ENCODE measurements at places on chromosomes 1 and 21.

GRCh38 chr1:118023199-118023598, 93.7 kb downstream of the WDR3 start:
- DNase-seq = peak; percentile 11

DNA sequence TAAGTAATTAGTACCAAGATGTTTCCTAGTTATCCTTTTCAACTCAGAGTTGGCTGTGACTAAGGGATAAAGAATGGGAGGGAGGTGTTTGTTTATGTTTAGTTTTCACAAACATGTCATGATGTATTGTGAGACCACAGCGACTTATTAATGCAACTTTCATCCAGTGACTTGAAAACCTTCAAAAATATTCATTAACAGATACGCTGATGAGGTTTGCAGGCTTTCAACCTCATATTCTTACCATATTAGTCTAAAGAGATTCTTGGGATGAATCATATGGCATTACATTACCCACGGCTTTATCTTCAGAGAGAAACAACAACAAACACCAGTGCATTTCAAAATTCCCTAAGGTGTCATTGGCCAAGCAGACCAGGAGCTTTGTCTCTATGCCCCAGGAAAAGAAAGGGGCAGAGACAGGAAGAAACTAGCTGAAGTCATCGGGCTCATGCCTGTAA, 36.4 kb downstream of the PALMD start:
- DNase-seq = peak; percentile 93

DNA sequence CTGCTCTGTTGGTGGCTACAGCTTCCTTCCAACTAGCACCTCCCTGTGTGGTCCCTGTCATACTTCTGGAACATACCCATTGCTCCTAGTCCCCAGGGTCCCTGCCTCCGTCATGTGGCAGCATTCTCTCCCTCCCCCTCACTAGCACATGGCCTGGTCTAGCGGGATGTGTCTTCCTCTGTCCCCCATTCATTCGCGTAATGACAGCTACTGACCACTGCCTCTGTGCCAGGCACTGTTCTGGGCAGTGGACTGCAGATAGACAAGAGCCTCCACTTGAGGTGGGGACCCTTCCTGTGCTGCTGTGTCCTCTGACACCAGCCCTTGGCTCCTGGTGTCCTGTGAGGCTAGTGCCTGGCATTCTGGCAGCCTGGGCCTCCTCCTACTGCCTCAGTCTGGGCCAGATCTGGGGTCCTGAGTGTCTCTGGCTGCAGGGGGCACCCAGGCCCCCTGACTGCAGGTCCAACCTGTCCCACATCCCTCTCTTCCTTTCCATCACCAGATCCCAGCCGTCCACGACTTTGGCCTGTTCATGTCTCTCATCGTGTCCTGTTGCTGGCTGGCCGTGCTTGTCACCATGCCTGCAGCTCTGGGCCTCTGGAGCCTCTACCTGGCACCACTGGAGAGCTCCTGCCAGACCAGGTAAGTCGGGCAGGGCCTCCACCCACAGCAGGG, 38.1 kb downstream of the DISP3 start:
- DNase-seq = no peak

DNA sequence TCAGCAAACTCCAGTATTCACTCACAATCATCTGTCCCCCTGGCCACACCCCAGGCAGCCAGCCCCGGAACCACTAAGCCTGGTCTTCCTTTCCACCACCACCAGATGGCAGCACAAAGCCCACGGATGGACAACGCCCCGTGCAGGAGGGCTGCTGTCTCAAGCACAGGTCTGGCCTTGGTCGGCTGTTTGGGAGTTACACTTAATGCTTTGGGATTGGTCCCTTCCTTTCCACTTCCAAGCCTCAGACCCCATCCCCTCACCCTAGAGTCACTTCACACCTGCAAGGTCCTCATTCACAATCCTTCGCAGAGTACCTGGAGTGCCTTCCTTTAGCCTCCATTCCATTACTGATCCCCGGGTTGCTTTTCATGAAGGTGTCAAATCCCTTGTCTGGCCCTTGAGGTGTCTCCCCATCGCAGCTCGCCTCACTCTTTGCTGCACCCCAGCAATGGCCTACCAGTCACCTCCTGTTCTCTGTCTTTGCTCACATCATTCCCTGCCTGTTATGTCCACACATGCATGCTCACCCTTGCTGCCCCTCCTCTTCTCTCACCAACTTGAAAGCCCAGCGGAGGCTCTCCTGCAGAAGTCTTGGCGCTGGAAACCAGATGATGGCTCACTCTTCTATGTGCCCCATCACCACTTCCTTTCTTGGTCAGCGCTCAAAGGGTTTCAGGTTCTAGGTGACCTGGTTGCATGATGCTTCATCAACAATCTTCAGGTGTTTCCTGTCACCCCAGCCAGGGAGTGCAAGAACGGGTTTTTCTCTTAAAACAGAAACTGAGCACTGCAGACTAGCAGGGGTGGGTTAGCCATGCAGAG, 24.9 kb upstream of the KCNA2 start:
- peak; percentile 40 for DNase-seq

DNA sequence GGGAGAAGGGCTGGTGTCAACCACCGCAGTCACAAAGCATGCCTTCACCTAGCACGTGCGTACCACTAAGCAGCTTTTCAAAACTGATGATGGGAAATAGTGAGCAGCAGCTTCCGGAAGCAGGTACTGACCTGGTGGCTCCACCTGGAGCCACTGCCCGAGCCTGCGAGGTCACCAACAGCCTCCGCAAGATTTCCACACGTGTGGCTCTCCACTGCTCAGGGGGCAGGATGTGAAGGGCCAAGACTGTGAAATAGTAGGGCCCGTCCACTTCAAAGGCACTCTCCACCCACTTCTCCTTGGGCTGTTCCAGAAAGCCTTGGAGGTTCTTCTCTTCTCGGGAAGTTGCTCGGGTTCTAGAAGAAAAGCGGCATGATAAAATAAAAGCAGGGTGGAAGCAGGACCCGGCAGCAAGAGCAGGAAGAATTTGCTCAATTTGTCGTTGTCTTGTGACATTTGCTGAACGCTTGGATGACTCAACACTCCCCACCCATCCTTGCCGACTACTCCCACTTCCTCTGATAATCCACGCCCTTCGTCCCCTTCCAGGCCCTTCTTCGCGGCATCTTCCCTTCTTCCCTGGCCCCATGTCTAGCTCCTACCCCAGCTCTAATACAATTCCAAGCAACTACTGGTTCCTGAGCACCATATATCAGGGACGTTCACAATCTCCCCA, 124.9 kb upstream of the IFFO2 start:
- peak; percentile 69 for DNase-seq

GRCh38 chr21:46424621-46425020, 34.1 kb upstream of the DIP2A start:
- DNase-seq = no peak

GRCh38 chr1:245718951-245719350, 564.2 kb downstream of the KIF26B start:
- no peak for DNase-seq

DNA sequence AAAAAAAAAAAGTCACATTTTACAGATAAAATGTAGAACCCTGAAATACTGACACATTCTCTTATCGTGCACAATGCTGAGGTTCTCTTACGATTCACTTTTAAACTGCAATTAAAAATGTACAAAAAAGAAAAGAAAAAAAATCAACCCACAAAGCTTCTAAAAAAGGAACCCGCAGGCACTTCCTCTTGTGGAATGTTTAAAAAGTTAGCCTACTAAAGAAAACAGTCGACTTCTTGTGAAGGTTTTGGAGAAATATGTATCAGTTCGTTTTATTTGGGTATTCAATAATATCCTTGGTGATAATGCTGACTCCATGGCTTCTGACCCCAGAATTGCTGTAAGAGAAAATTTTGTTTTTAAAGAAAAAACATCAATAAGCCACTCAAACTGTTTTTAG, 10.2 kb downstream of the HNRNPU start:
- DNase-seq = no peak

DNA sequence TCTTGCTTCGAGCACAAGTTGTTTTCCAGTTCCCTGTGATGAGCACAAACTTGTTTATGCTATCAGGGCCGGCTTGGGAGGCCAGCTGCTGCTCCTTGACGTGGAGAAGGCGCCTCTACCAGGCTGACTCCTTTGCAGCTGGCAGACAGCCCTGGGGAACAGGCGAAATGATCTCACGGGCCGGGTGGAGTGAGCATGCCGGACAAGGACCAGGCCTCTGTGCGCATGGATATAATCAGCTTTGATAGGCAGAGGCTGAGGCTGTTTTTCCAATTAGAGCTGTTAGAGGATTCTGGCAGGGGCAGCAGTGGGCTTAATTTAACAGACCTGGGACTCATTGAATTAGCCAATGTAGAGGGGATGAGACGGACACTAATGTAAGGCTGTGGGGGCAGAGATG, 38.9 kb downstream of the FAM163A start:
- no peak for DNase-seq

DNA sequence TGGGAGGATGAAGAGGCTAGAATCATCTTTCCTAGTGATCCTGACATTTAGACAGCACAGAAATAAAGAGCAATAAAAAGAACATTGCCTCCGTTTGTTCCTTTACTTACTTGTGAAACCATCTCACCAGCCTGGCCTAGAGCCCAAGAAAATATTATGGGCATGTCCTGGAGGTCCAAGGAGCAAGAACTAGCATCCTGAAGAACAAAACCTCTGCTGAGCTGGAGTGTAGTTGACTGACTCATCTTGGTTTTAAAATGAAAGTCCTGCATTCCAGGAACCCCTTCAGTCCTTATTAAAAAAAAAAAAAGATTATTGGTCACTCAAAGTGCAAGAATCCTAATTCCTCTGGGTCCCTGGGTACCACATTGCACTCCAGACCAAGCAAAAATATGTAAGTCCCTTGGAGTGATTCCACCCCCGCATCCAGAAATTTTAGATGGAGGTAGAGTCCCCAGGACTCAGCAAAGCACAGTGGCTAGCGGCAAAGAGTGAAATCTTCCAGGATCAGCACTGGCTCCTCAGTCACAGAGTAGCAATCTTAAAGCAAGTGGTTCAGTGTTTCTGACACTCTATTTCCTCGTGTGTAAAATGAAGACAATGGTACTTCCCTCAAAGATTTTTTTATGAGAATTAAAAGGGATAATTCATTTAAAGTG, 7.0 kb downstream of the SMCP start:
- DNase-seq = peak; percentile 81

DNA sequence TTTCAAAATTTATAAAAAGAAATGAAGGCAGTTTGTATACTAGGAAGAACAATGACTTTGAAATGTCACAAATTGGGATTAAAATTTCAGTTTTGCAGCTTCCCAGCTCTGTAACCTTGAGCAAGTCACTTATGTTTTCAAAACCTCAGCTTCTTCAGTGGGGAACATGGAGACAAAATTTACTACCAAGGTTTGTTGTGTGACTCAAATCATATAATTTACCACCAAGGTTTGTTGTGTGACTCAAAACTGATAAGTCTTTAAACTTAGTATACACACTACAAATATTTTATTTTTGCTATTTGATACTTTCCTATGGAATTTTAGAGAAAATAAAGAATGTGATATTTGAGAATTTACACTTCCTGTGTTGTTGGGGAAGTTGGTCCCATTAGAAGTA, 219.9 kb downstream of the KCTD3 start:
- DNase-seq = peak; percentile 11

GRCh38 chr1:67589519-67590233, 95.3 kb upstream of the GADD45A start:
- DNase-seq = no peak

DNA sequence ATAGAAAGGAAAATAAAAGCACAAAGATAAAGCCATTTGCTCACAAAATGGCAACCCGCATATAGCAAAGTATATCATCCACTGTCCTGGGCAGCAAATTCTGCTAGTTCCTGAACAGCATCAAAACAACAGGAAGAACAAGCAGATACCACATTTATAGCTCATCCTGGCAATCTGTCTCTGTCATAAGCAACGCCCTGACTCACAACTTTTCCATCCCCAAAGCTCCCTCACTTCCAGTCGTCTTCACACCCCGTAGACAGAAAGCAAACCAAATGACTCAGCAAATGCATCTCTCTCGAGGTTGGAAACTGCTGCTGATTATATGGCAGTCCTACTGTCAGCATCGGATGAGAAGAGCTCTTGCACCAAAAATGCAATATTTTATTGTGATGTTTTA, 65.8 kb downstream of the AK5 start:
- peak; percentile 96 for DNase-seq

- DNase-seq = no peak
These were observed 7.0 kb downstream of the CFAP45 start for GRCh38 chr1:159892944-159893343.

- no peak for DNase-seq
These were observed 16.8 kb downstream of the GALNT2 start for GRCh38 chr1:230083746-230084407.

GRCh38 chr21:16713331-16714117, 799.3 kb upstream of the CXADR start:
- DNase-seq = no peak

DNA sequence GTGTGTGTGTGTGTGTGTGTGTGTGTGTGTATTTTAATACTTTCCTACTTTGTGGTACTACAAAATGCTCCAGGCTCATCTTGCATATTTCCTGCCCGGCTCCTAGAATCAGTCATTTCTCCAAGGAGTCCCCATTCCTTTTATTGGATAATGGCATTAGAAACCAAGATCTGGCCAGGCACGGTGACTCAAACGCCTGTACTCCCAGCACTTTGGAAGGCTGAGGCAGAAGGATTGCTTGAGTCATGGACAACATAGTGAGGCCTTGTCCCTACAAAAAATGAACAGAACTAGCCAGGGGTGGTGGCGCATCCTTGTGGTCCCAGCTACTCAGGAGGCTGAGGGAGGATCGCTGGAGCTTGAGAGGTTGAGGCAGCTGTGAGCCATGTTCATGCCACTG, 20.3 kb downstream of the EPB41 start:
- DNase-seq = peak; percentile 27

- DNase-seq = no peak
These were observed 94.0 kb upstream of the KIF26B start for GRCh38 chr1:245060684-245061374.

GRCh38 chr21:45549626-45550463, 7.6 kb upstream of the SLC19A1 start:
- no peak for DNase-seq

- no peak for DNase-seq
These were observed 9.5 kb upstream of the SLC19A2 start for GRCh38 chr1:169495046-169495775.

DNA sequence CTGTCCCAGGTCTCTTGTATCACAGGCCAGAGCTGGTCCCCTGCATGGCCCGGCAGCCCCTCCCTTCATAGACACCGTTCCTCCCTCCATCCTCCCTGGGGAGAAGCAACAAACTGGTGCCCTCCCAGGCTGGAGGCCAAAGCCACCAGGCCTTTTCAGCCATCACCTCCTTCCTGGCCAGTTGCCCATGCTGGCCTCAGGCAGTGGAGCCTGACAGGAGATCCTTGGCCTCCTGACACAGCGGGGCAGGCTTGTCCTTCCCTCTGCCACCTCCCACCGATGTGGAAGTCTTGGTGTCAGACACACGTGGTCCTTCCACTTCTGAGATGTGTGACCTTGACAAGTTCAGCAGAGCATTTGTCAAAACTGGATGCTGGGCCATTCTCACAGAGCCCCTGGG, 206.0 kb downstream of the HIVEP3 start:
- DNase-seq = peak; percentile 47

- DNase-seq = peak; percentile 90
These were observed 63.3 kb upstream of the WDR26 start for GRCh38 chr1:224497714-224498573.

All from fibroblast of skin of back (primary cell).